ENCODE measurements at places on chromosomes 1 and 21.

DNA sequence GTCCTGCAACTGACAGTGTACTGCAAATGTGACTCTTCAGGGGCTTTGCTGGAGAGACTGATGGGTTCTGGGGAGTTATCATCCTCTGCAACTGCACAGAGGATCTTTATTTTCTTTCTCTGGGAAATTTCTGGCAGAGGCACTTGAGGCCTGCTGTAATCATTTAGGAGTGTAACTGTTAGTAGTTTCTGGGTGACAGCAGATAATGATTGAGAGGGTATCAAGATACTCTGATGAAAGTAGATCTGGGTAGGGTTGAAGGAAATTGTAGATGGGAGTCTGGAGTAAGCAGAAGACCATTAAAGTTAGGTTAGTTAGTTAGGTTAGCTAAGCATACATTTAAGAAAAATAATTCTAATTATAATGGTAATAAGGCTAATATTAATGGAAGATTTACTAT, 11.0 kb upstream of the DDR2 start:
- DNase-seq, result no peak

DNA sequence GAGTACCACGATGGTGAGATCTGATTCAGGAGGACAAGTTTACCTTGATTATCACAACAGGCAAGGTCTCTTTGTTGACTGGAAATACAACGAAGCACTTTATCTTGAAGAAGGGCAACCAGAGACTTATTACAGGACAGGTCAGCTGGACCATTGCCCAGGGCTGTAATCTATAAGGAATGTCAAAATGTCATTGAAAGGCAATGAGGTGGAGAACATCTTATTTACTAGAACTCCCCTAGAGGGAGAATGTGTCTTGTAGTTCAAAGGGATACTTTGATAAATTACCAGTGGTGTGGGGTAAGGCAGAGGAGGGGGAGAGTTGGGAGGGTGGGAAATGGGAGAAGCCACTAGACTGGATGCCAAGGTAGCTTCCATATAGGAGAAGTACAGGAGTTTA, 212.3 kb downstream of the NCAM2 start:
- DNase-seq, result no peak

DNA sequence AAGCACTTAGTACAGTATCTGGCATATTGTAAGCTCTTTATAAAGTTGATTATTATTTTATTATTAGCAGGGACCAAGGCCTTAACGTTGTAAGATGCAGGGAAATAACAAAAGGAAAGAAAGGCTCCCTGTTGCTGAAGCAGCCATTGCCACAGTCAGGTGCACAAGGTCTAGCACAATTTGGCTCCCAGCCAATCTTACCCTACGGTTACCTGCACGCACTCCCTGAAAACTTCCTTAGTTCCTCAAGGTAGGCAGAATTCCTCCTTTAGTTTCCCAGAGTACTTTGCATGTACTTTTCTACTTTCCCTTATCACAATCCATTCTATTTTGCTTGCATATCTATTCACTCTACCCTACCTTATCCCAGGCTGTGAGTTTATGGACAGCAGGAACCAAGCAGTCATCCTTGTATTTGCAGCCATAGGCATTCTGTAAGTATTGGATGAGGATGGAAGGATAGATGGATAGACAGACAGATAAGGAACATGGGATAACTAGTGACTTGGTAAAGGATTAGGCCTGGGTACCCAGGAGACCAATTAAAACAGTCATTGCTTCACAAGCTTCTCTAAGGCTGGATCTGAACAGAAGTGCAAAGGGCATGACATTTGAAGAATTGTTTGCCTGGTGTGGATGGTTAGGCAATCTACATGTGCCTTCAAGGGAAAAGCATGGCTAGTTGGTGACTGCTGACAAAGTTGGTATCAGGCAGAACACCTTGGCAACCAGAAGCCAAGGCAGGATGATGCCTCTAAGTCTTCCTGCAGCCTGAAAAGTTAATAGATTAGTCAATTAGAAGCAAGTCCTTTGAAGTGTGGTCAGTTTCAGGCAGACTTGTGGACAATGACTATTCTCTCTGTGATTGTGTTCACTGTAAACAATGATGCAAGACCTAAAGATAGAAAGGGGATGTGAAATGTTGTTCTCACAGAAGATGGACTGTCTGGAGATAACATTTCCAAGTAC, 20.8 kb upstream of the JAK1 start:
- DNase-seq, result no peak

DNA sequence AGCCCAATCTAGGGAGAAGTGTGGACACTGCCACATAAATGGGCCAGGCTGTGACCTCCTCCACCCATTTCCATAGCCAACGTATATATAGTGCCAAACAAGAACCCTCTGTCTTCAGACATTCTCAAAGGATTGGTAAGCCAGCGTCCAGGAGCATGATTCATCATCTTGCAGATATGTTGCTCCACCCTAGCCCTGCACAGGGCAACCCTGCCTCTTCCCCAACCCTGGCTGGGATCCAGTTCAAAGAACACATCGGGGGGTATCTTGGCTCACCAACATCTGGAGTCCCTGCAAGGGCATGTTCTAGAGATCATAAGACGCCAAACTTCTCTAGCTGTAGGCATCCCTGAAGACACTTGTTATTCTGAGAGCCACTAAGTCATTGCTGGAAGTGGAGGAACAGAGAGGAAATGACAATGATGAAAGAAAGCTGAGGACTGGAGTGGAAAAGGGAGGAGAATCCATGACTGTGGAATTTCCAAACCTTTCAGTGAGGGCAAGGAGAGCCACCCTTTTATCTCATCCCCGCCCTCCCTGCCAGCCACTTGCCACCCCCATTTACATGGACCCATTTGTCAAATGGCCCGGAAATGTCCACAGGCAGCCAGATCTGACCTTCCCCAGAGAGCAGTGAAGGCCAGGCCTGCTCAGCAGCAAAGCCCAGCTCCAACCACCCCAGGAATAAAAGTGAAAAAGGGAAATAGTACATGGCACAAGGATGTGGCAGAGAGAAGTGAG, 144.1 kb upstream of the CTTNBP2NL start:
- no peak for DNase-seq

GRCh38 chr1:145972580-145972979, 8.1 kb downstream of the POLR3GL start:
- DNase-seq, result no peak

DNA sequence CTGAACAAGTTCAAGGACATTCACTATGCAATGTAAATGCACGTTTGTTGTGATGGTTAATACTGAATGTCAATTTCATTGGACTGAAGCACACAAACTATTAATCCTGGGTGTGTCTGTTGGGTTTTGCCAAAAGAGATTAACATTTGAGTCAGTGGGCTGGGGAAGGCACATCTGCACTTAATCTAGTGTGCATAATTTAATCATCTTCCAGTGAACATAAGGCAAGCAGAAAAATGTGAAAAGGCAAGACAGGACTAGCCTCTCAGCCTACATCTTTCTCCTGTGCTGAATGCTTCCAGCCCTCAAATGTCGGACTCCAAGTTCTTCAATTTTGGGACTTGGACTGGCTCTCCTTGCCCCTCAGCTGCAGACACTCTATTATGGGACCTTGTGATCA, 40.1 kb downstream of the PRPF38A start:
- DNase-seq, result no peak

- no peak for DNase-seq
Measured at GRCh38 chr21:29514652-29515247, 216.0 kb downstream of the BACH1 start.

- DNase-seq, result no peak
Measured at GRCh38 chr1:205593967-205594366, 37.8 kb downstream of the ELK4 start.

- DNase-seq, result no peak
Measured at GRCh38 chr1:8396786-8397406, 79.0 kb downstream of the SLC45A1 start.

DNA sequence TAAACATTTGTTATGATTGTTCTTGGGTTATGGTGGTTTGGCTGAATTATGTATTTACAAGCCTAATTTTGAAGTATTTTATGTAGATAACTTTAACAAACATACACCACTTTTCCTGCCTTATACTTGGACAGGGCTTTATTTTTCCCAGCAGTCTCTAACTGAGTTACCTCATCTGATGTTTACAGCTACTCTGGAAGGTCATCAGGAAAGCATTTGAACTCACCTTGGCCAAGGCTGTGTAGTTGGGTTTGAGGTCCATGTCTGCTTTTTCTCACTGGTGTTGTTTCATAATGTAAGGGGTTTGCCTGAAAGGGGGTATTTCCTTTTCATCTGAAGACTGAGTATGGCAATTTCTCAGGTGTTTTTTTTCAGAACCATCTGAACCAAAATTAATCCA, 193.5 kb downstream of the RWDD3 start:
- DNase-seq, result no peak
